ENCODE measurements at places on chromosomes 16 and 17. TPM values are rescaled to one million over a fixed set of nuclear protein-coding genes. Genes with fewer than 3 reads are reported as not detected.
A peak's percentile ranks its signal among the peaks of the same experiment; 100 is the strongest.

The HBA1 gene
- total RNA-seq = 5.9 TPM

The ZNF200 gene
- 10.8 TPM for total RNA-seq

The DNAI2 gene
- not detected for total RNA-seq

DNA sequence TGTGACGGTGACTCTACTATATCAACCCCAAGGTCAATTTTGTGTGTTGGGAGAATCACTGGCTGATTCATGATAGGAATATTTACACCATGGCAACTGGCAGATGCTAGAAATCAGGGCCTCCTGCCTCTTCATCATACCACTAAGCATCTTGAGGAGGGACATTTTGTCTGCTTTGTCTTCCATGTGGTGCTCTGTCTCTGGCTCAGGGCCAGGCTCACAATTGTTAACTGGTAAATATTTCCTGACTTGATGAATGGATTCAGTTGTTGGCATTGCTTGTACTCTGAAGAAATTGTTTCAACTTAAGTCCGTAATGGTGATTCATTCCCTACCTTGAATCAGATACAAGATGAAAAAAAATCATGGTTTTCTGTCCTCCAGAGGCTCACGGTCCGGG, 292.7 kb downstream of the HAPSTR1 start:
- DNase-seq = no peak

DNA sequence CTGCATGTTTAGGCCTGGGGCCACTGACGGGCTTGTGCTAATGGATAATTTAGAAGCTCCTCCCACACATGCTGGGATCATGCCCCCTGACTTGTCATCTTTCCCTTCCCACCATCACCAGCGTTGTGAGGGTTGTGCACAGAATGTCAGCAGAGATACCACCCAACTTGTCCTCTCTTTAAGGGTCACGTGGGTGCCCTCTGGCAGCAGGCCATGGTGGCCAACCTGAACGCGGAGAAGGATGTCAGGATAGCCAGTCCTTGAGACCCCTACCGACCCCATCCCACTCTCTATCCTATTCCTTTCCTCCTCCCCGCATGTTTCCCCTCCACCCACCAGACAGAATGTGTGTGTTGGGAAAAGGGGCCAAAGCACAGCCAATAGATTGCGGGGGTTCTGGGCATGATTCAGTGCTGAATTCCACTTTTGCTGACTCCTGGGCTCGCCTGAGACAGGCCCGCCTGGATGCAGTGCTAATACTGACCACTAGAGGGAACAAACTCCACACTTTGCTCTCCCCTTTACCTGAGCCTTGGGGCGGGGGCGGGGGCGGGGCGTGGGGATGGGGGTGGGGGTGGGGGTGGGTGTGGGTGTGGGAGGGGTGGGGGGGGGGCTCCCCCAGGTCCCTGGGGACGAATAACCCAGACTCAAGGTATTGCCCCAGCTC, at the start of gene GH2:
GH2 (minus strand) TSS at position 10 of the 667 bp plus-strand sequence. CDS start 143 bp downstream, outside the sequence.
- DNase-seq = peak; percentile 59

DNA sequence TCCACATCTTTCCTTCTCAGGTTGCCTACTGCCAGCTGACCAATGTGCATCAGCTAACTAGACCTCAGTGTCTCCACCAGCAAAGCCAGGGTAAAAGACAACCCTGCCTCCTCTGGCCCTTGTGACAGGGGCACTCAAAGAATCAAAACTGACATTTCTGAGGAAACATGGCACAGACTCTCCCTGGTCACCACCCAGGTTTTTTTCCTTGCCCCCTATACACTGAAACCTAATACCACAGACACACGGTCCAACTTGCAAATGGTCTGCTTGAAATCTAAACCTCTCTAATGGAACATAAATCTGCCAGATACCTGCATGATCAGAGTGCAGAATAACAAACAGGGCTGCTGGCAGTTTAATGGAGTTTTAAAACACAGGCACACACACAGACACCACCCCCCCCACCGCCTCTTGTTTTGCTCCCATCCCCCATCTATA, 19.5 kb upstream of the CORO6 start:
- DNase-seq = no peak

DNA sequence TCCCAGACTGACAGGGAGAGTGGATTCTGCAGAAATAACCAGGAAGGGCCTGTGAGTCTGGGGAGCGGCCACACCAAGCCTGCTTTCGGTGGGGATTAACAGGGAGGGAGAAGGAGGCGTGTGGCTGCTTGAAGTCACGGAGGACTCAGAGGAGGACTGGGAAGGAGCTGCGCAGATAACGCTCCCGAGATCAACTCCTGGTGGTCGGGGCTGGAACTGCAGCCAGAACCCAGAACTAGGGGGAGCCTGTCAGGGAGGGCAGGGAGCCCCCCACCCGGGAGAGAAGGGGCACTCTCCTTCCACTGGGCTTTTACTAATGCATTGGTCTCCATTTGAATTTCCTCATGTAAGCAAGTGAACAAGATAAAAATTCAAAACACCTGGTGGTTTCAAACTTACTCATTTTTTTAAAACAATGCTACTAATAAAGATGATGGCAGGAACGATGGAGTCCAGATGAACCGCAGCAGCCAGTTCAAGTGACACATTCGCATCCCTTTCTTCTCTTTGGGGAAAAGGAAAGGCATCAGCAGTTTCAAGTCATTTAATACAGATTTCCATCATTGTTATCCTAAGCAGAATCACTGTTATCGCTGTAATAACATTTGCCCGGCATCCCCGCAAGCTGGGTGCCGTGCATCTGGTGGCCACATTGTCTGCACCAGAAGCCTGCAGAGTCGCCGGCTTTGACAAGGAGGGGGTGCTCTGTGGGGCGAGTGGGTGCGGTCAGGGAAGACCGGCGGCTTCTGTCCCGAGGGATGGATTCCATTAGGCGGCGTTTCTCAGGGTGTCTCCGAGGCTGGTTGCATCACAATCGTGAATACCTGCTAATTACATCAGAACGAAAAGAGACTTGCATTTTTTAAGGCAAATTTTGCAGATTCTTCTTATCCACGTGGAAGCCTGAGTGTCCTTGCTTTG, 183.0 kb downstream of the FOXL1 start:
- DNase-seq = peak; percentile 69

DNA sequence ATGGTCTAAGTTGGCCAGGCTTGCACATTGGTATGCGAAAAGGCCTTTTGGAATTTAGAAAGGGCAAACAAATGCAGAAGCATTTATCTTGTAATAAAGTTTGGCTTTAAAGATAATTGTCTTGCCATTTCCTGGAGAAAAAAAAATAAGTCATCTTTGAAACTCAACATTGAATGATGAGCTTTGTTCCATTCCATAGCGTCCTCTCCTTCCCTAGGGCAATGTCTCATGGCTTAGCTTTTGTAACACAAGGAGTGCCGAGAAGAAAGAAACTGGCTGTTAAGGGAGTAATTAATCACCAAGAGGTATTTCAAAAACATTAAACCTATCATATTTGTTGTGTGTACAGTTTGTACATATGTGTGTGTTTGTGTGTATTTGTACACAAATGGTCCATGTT, 372.3 kb downstream of the NPIPA8 start:
- no peak for DNase-seq

DNA sequence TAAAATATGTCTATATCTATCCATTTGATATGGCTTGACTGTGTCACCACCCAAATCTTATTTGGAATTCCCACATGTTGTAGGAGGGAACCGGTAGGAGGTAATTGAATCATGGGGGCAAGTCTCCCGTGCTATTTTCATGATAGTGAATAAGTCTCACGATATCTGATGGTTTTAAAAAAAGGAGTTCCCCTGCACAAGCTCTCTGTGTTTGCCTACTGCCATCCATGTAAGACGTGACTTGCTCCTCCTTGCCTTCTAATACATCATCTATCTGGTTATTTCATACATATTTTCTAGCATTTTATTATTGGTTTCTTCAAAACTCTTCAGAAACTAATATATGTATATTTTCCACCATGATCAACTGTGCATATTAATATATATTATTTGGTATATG, 57.3 kb upstream of the AMZ2 start:
- no peak for DNase-seq

DNA sequence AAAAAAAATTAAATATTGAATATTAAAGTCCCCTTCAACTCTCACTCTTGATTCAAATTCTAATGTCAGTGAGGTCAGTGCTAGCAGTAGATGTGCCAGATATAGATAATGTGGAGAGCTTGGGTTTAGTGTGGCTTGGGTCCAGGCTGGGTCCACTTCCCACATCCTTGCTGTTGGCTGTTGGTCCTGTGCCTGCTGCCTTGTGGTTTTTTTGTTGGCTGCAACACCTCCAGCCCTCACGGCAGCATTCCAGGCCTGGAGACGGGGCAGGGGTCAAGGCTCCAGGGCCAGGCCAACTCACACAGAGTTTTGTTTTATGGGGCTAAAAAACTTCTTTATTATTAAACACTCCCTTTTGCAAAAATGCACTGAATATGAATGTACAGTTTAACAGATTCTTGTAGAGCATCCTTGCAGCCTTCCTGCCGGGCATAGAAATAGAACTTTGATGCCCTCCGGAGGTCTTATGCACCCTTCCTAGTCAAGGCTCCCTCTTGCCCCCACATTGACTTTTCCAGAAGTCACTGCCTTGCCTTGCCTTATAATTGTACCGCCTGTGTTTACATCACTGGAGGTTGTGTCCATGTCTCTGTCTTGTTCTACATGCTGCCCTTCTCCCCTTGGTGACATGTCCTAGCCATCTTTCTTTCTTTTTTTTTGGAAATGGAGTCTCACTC, 25.5 kb upstream of the MYO15B start:
- no peak for DNase-seq

- no peak for DNase-seq
Observed at GRCh38 chr17:62573480-62574117, 53.9 kb upstream of the MRC2 start.

GRCh38 chr17:45361976-45362375, 45.2 kb upstream of the MAP3K14 start:
- DNase-seq = no peak

GRCh38 chr16:8663192-8664089, 11.0 kb upstream of the ABAT start:
- DNase-seq = no peak

DNA sequence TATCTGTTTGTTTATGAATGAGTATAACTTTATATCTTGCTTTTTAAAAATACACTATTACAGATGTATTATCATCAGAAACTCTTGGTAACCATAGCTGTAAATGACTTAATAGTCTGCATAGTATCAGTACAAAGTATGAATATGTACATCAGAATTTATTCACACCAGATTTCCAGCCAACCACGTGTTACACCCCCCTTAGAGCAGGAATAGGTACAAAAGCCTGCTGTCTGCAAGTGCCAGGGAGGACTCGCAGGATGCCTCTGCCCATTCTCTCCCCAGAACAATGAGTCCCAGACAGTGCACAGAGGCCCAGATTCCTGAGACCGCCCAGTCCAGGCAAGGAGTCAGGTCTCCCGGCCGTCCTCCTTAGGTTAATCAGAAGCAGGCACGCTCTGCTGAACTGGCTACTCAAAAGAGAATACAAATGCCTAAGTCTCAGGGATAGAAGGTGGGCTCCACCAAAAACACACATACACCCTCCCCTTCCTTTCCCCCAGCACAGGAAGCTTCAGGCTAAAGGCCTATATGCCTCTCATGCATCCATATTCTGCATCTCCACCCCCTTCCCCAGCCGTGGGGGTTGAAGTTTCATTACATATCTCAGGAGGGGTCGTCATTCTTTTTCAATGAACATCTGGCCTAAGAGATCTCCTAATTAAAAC, 159.1 kb upstream of the CDH11 start:
- DNase-seq = no peak

DNA sequence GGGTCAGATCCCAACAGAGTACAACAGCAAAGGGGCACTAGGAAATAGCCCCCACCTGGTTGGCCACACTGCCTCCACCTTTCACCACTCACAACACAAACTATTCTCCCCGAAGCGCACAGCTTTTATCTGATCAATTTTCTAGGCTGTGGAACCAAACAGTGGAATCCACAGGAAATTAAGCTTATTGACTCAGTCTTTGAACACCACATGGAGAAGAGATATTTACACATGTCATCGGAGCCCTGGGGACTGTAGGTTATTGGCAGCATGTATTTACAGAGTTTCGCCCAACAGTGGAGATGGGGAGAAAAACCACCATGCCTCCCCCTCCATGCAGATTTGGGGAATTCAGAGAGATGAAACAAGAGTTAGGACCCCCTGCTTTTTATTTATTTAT, 154.8 kb downstream of the XYLT1 start:
- no peak for DNase-seq
